Suppressor macrophage treated with lipopolysaccharide for 4 hours (primary cell): ENCODE measurements at places on chromosomes 7 and 10.

- DNase-seq = peak; percentile 75
Measured at GRCh38 chr10:43304687-43305333, 37.9 kb upstream of the RASGEF1A start.

GRCh38 chr7:23261843-23262452, 15.4 kb downstream of the GPNMB start:
- peak; percentile 78 for DNase-seq

DNA sequence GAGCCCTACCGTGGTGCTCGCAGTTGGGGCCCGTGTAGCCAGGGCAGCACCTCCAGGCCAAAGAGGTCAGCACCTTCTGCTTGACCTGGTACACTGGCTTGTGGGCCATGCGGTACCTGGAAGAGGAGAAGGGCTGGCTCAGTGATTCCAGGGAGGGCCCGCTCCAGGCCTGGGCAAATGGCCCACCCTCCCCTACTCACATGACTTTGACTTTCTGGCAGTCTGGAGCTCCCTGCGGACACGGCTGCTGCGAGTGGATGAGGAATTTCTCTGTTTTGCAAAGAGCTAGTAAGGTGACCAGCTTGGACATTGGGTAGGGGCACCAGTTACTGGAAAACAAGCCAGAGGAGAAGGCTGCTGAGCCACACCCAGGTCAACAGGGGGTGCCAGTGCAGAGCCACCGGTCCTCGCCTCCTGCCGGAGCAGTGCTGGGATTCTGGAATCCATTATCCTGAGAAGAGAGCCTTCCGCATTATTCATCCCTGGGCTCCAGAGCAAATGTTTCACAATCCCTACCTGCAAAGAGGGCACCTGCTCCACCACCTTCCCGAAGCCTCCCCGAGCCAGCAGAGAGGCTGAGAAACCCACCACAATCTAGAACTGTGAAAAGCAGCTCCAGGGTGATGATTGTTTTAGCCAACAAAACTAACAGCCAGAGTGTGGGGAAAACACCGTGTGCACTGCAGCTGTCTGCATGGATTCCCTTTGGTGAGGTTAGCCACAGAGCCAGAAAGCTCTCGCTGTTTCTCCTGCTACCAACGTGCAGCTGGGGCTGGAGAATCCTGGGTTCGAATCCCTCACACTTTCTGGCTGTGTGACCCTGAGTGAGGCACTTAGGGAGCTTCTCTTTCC, 11.8 kb downstream of the MMRN2 start:
- no peak for DNase-seq

- DNase-seq = peak; percentile 4
Measured at GRCh38 chr7:15889507-15889906, 203.0 kb upstream of the MEOX2 start.

DNA sequence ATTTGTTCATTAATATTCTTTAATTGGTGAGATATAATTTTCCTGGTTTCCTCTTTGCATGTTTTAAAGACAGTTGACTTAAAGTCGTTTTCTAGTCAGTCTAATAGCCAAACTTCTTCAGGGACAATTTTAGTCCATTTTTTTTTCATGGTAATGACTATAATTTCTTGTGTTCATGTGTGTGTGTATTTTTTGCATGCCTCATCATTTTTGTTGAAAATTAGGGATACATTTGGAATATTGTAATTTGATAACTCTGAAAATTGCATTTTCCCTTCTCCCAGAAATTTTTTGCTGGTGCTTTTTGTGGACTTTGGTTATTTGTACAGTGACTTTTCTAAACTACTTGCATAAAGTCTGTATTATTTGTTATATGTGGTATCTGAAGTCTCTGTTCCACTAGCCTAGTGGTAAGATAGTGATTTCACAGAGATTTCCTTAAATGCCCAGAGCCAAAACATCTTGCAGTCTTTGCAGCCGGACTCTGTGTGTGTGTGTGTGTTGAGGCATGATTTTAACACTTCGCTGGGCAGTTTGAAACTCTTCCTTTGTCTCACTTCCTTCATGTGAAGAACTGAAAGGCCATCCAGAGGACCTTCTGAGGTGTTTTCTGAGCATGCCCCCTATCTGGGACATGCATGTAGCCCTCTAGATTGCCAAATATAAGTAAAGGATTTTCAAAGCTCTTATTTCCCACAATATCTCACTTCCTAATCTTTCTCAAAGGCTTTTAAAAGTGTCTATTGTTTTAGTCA, 40.9 kb upstream of the ZNF365 start:
- DNase-seq = no peak

GRCh38 chr7:154929006-154929726, 73.8 kb downstream of the PAXIP1 start:
- peak; percentile 12 for DNase-seq

- DNase-seq = no peak
Measured at GRCh38 chr7:147406521-147407135, 1183.9 kb upstream of the C7orf33 start.

- DNase-seq = no peak
Measured at GRCh38 chr7:129882531-129882930, 70.2 kb downstream of the UBE2H start.

- DNase-seq = peak; percentile 37
Measured at GRCh38 chr7:100613412-100614175, 1.3 kb downstream of the MOSPD3 start.

DNA sequence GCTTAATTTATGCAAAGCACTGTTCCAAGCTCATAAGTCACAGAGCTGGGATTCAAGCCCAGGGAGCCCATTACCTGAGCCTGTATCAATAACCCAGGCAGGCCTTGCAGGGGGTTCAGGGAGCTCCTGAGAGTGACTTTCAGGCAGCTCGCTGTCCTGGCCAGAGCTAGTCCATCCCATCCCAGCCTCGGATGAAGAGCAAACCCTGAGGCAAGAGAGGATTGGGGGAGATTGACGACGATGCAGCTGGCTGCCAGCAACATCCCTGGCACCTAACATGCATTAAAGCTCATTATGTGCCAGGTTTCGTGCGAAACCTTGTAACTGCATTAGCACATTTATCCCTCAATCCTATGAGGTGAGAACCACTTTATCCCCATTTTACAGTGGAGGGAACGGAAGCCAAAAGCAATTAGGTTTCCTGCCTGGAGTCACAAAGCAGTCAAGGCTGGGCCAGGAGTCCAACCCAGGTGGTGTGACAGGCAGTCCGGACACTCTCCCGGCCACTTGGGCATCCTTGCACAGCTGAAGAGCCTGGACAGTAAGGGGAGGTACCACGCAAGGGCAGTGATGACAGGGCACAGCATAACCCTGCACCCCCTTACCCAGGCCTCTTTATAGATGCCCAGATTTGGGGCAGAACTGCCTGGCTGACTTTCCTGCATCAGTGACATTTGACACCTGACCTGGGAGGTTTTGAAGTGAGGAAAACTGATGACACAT, 129.8 kb upstream of the CHST15 start:
- DNase-seq = no peak

GRCh38 chr10:112917681-112918080, 32.4 kb upstream of the TCF7L2 start:
- DNase-seq = no peak

DNA sequence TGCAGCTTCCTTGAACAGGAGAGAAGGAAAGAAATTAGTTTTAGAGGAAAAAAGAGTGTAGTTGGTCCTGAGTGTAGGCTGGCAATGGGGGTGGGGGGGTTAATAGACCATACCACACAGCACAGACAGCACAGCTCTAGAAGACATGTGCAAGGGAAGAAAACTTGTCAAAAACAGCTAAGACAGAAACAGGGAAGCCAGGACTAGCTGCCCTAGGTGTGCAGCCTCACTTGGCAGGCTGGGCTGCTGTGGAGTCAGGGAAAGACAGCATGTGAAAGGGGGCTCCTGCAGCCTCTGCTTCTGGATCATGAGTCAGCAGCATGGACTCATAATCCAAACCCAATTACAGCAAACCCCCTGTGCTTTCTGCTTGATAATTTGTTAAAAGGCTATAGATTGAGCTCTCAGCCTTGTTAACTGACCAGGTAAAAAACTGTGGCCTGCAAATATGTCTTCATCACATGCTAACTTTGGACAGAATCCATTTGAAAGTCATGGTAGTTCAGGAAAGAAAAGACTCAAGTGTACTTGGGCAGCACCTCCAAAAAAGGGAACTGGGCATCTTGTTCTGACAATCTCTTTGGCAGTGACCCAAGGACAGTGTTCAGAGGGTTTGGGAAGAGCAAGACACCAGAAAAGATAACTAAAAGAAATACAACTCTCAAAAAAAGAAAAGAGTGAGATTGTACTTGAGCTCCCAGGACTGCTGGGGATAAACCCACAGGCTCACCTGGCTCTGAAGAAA, 142.2 kb upstream of the VWC2 start:
- peak; percentile 5 for DNase-seq

- no peak for DNase-seq
Measured at GRCh38 chr7:132116369-132116768, 459.9 kb downstream of the PLXNA4 start.

GRCh38 chr7:29598137-29598536, 34.5 kb downstream of the PRR15 start:
- no peak for DNase-seq

DNA sequence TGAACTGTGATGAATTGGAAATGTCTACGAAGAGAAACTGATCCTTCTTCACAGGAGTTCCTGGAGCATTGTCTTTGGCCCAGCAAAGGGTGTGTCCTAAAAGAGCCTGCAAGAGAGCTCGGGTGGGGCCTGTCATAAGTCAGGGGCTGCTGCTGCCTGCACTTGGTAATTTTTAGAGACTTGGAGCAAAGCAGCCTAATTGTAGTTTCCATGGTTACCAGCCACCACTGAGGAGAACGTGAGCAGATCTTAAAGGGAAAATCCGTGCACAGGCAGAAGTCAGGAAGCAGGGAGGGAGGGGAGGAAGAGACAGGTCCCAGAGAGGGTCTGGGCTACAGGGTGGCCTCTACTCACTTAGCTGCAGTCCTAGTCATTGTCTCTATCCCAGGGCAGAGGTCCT, 463.6 kb downstream of the PLXNA4 start:
- no peak for DNase-seq

GRCh38 chr7:84746353-84746752, 440.5 kb downstream of the SEMA3D start:
- no peak for DNase-seq
